K562 (cell line): ENCODE measurements at places on chromosomes 12 and 14.

DNA sequence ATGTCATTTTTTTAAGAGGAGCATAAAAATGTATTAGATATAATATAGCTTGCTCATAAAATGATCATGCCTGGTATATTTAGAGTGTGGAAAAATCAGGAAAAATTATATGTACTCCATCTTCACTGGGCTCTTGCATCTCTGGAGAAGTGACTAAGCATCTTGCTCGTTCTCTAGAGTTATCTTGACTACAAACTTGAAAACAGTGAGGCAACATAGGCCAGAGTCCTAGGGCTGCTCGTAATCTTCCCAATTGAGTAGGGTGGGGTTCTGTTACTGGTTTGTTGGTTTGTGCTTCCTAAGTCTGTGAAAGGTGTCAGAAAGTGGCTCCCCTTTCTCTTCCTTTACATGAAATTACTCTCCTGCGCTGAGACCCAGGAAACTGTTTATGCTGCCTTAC lies 46.2 kb downstream of the AACS start:
- DNase-seq = peak; percentile 53

- DNase-seq = no peak
Measured at GRCh38 chr12:64500394-64500793, 48.5 kb downstream of the TBK1 start.

GRCh38 chr14:78157494-78158437 lies 12.4 kb upstream of the NRXN3 start:
- peak; percentile 16 for DNase-seq

- DNase-seq = no peak
Measured at GRCh38 chr12:9867531-9867930, 1.6 kb downstream of the CLEC2B start.

- no peak for DNase-seq
Measured at GRCh38 chr12:81949841-81950308, 190.7 kb upstream of the PPFIA2 start.
